ENCODE measurements at places on chromosomes 11 and 22.

DNA sequence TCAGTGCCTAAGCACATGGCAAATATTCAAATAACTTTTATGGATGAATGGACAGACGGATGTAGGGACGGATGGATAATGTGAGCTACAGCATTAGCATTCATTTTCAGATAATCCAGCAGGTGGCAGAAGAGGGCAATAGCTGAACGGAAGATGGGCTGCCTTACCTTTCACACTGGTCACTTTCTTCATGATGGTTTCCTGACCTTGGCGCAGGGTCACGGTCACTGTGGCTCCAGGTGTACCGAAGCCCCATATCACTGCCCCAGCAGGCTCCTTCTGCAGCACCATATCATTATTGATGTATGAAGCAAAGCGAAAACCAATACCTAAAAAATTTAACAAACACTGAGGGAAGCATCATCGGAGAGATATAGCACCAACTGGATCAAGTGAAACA is 4.3 kb downstream of the SIAE start:
- DNase-seq, result no peak

DNA sequence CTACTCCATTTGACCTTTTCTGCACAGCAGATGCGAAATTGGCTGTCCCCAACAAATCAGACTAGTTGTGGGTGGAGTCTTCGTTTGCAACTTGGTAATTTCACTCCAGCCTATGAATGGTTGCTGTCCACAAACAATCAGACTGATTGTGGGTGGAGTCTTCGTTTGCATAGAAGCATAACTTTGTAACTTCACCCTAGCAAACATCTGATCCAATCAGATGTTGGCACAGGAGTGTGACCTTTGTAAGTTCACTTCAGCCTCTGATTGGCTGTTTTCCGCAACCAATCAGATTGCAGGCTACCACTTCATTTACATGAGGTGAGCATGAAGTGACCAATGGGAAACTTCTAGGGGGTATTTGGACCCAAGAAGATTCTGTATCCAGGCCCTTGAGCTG is 16.3 kb upstream of the CABP2 start:
- DNase-seq, result no peak

DNA sequence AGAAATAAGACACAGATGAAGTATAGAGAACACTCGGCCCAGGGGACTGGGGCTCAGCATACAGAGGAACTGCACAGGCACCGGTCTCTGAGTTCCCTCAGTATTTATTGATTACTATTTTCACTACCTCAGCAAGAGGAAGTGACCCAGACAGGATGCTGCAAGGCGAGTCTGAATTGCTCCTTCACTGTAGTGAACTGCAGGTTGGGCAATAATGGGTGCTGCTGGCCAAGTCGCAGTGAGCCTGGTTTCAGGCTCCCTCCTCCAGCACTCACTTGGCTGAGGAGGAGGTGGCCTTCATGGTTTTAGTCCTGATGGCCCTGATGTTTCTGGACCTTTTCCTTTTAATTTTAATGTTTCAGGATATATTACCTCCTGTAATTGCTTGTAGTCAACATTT is 10.4 kb downstream of the OR52K2 start:
- no peak for DNase-seq

GRCh38 chr22:47199261-47199978 is 437.0 kb downstream of the TBC1D22A start:
- no peak for DNase-seq

GRCh38 chr22:19358195-19358594 is 66.7 kb upstream of the CLTCL1 start:
- no peak for DNase-seq

- peak; percentile 87 for DNase-seq
Observed at GRCh38 chr11:62791501-62792201, at the start of gene TMEM223. Gene TMEM223, minus strand, starts transcription at chr11:62792006. Its CDS starts 12 bp downstream, at chr11:62791994.

DNA sequence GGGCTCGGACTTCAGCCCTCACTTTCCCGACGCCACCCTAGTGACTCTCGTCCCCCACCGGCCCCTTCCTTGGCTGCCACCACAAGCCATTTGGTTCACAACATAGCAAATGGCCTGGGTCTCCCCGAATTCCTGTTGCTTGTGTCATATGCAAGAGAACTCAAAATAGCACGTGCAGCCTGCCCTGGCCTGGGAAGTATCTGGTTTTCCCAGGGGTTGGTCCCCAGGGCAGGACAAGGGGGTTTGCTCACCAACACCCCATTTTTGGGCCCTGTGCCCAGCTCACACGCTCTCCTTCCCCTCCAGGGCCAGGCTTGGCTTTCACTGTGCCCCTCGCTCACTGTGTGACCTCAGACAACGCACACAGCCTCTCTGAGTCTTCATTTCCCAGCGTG is 12.8 kb upstream of the TPCN2 start:
- no peak for DNase-seq

DNA sequence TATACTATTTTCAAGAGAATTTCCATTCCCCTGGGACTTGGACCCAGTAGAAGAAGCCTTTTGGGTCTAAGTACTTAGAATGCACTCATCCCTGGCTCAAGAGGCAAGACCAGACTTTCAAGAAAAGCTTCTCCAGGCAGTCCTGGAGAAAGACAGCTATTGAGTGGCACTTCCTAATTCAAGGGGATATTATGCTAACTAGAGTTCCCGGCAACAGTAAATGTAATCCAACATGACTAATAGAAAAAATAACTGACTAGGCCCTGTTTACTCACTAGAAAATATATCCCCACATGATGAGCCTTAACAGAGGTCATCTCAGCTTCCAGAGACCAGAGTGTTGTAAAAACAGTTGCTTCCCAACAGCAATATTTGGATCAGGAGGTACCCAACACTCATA is 47.2 kb upstream of the AKIP1 start:
- DNase-seq, result no peak

GRCh38 chr11:17760102-17761029 is 25.8 kb downstream of the KCNC1 start:
- peak; percentile 11 for DNase-seq

DNA sequence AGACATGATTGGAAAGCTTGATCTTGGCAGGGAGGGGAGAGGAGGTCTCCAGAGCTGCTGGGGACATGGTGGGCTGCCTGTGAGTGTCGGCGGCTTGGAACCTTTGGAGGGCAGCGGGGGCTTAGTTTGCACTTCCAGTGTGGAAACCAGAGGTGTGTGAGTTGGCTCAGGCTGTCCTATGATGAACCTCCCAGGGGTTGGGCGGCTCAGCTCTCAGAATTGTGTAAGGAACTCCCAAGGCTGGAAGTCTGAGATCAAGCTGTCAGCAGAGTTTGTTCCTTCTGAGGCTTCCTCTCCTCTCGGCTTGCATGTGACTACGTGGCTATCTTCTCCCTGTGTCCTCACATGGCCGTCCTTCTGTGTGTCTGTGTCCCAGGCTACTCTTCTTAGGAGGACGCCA is 87.9 kb upstream of the B3GAT1 start:
- no peak for DNase-seq

- no peak for DNase-seq
Observed at GRCh38 chr11:10382518-10382917, 72.5 kb upstream of the AMPD3 start.

- no peak for DNase-seq
Observed at GRCh38 chr22:42236848-42237247, 33.6 kb downstream of the TCF20 start.

GRCh38 chr11:1760351-1761109 is 3.2 kb downstream of the CTSD start:
- no peak for DNase-seq

DNA sequence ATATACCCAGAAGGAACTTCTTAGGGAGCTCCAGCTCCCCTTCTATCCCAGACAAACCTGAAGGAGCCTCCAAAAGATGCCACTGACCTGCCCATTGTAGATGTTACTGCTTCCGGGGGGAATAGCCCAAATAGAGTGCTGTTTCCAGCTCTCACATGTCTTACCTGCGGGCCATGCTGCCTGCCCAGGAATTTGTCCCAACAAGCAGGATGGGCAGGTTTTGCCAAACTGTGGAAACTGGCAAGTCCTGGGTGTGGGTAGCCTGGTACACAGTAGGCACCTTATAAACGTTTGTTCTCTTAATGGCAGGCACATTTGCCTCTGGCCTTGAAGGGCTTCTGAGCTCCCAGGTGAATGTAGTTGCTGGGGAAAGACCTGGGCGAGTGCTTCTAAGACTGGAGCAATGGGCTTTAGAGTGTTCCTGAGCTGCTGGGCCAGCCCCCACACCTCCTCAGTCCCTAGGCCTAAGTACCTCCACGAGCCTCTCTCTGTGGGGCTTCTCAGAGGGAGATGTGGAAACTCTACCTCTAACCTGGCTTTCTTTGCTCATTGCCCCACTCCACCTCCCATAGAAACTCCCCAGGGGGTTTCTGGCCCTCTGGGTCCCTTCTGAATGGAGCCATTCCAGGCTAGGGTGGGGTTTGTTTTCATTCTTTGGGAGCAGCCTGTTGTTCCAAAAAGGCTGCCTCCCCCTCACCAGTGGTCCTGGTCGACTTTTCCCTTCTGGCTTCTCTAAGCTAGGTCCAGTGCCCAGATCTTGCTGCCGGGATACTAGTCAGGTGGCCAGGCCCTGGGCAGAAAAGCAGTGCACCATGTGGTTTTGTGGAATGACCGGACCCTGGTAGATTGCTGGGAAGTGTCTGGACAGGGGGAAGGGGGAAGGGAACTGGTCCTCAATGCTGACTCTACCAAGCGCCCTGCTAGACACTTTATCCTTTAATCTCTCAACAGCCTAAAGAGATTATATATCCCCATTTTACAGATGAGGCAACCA is 37.2 kb downstream of the LIMK2 start:
- no peak for DNase-seq

- DNase-seq, result no peak
Observed at GRCh38 chr11:44709966-44710365, 16.8 kb upstream of the TSPAN18 start.

DNA sequence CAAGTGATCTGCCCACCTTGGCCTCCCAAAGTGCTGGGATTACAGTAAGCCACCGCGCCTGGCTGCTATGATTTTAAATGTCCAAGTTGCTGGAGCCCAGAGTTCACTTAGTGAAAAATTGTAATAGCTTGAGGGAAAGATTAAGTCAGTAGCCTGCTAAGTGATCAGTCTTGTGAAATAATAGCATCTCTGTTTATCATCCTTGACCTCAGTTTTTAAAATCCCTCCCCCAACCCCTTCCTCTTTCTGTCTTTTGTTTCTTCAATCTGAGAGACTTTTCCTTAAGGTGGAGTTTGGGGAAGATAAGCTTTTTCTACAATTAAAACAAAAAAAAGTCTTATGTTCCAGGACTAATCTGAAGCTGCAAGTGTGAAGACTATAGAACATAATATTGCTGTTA is 6.4 kb downstream of the HIPK3 start:
- DNase-seq, result no peak

DNA sequence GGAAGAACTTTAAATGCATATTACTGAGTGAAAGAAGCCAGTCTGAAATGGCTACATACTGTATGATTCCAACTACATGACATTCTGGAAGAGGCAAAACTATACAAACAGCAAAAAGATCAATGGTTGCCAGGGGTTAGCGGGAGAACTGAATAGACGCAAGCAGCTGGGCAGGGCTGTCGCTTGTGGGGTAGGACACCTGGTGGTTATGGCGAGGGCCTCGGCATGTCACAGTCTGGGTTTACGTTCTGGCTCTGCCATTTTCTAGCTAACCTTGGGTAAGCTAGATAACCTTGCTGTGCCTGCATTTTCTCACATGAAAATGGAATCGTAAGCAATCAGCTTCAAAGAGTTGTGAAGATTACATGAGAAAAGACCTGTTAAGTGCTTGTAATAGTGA is 55.2 kb upstream of the SYT13 start:
- DNase-seq, result no peak

DNA sequence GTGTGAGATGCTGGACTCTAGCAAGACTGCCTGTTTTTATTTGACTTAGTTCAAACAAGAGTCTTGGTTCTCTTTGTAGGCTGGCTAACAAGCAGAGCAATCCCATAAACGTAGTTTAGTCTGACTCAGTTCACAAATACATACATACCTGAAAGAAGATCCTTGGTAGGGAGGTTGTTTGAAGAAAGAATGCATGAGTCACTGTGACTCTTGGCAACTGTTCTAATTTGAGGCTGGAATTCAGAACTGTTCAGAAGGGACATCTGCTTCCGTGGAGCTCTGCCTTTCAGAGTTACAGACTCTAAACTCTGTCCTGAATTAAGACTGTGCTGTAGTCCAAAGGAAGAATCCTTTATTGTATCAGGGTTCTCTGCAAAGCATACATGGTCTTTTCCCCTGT is 32.2 kb downstream of the C2CD3 start:
- no peak for DNase-seq

Measured in stimulated activated CD8-positive, alpha-beta memory T cell treated with anti-CD3 and anti-CD28 coated beads, Interleukin-2, amount 100 ng/mL, for 48 hours (primary cell).